ENCODE measurements at places on chromosomes 16 and 17. TPM values are rescaled to one million over a fixed set of nuclear protein-coding genes. Genes with fewer than 3 reads are reported as not detected.

Gene AXIN2
- 7.5 TPM for total RNA-seq

GRCh38 chr17:38981636-38982035, 14.4 kb upstream of the FBXO47 start:
- no peak for ATAC-seq

GRCh38 chr16:27531826-27532800, 17.6 kb downstream of the GTF3C1 start:
- no peak for ATAC-seq

GRCh38 chr17:7888184-7888920, at the start of gene CHD3:
CHD3 (plus strand) TSS chr17:7888789; CDS start chr17:7889001, 212 bp downstream.
- peak; percentile 3 for ATAC-seq

DNA sequence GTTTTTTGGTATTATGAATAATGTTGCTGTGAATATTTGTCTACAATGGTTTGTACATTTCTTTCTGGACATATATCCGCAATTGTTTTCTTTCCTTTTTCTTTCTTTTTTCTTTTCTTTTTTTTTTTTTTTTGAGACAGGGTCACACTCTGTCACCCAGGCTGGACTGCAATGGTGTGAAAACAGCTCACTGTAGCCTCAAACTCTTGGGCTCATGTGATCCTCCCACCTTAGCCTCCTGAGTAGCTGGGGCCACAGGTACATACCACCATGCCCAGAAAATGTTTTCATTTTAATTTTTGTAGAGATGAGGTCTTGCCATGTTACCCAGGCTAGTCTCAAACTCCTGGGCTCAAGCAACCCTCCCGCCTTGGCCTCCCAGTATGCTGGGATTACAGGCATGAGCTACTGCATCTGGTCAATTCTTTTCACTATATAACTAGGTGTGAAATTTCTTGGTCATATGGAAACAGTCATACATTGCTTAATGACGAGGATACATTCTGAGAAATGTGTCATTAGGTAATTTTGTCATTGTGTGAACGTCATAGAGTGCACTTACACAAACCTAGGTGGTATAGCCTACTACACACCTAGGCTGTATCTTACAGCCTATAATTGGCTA, 15.2 kb downstream of the IL21R start:
- no peak for ATAC-seq

GRCh38 chr17:34626121-34626681, 46.8 kb downstream of the TMEM132E start:
- ATAC-seq, result peak; percentile 13

GRCh38 chr17:50049636-50050035, 6.3 kb upstream of the ITGA3 start:
- ATAC-seq, result no peak

All from motor neuron (in vitro differentiated cells).